ENCODE measurements at places on chromosomes 4 and X. TPM values are rescaled to one million over a fixed set of nuclear protein-coding genes. Genes with fewer than 3 reads are reported as not detected.

Gene GABRQ
- 0.09 TPM for total RNA-seq

DNA sequence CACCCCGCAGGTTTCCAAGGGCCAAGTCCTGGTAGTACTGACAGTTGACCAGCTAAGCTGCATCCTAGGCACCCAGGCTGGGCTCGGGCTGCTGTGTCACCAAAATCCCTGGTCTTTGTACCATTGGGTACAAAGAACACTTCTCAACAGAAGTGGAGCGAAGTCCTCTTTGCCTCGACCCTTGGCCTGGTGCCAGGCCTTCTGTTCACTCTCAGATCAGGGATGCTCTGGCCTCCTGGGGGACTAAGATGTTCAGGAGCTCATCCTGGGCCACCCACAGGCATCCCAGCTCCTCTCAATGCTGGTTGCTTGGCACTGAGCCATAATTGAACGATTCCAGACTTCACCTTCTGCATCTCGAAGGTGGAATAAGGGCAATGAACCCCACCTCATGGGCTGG, 13.8 kb upstream of the SLC2A9 start:
- no peaks in the 10 kb centered on the region for H3K27me3 ChIP-seq
- peaks cover 7% of the 10 kb centered on the region for H3K4me1 ChIP-seq
- H3K27ac ChIP-seq = no peak overlapping the region
- H3K4me3 ChIP-seq = no peak overlapping the region
- H3K36me3 ChIP-seq = no peaks in the 10 kb centered on the region

- H3K4me3 ChIP-seq = no peak overlapping the region
- H3K4me1 ChIP-seq = peaks cover 2% of the 10 kb centered on the region
- H3K36me3 ChIP-seq = no peaks in the 10 kb centered on the region
Observed at GRCh38 chr4:9762823-9763475, 18.5 kb upstream of the DRD5 start.

- no peak for DNase-seq
- H3K4me1 ChIP-seq = peaks cover 5% of the 10 kb centered on the region
- H3K27me3 ChIP-seq = no peaks in the 10 kb centered on the region
- no peak overlapping the region for H3K4me3 ChIP-seq
- no peak overlapping the region for H3K27ac ChIP-seq
Observed at GRCh38 chr4:77731656-77732055, 87.5 kb downstream of the CNOT6L start.

Gene TRIM60
- total RNA-seq = not detected

Gene TCEAL3
- total RNA-seq = 5.5 TPM

GRCh38 chr4:110484767-110485166, 8.8 kb downstream of the ENPEP start:
- no peaks in the 10 kb centered on the region for H3K4me1 ChIP-seq
- no peak overlapping the region for H3K27ac ChIP-seq
- DNase-seq = no peak
- H3K36me3 ChIP-seq = no peaks in the 10 kb centered on the region
- no peak overlapping the region for H3K4me3 ChIP-seq

- no peak for DNase-seq
- H3K27ac ChIP-seq = no peak overlapping the region
- H3K4me1 ChIP-seq = no peaks in the 10 kb centered on the region
- no peak overlapping the region for H3K4me3 ChIP-seq
Observed at GRCh38 chr4:5469861-5470260, 238.5 kb downstream of the EVC2 start.

DNA sequence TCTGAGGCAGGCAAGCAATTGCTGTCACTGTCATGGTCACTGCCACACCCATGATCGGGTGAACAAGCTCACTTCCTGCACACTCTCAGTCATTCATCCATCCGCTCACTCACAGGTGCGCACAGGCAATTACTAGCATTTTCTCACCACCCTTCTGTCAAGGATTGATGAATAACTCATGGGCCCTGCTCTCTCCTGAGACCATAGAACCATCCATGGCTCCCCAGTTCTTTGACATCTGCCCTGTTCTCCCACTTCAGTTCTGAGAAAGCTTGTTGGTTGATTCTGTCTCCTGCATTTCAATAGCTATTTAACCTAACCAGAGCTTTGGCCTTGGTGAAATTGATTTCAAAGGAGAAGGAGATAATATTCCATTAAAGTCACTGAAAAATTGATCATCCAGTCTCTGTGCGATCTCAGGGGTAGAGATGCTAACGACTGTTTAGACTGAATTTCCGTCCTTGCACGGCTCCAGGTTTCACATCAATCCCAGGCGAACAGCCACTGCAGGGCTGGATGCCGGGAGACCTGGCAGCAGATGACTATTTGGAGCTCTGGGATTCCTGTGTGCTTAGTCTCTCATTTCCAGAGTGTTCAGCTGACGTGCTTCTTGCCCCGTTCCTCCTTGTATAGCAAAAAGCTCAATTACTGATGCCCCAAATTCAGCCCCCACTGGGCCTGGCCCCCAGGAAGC, 36.9 kb upstream of the ADRA2C start:
- peaks cover 8% of the 10 kb centered on the region for H3K27me3 ChIP-seq
- no peaks in the 10 kb centered on the region for H3K36me3 ChIP-seq
- DNase-seq = no peak
- no peaks in the 10 kb centered on the region for H3K4me1 ChIP-seq
- no peak overlapping the region for H3K4me3 ChIP-seq

GRCh38 chr4:172129593-172129992, 316.4 kb downstream of the GALNTL6 start:
- no peak overlapping the region for H3K4me3 ChIP-seq
- no peaks in the 10 kb centered on the region for H3K36me3 ChIP-seq
- no peak overlapping the region for H3K27ac ChIP-seq
- no peak for DNase-seq
- H3K4me1 ChIP-seq = no peaks in the 10 kb centered on the region
- no peaks in the 10 kb centered on the region for H3K27me3 ChIP-seq

- H3K27me3 ChIP-seq = no peaks in the 10 kb centered on the region
- H3K27ac ChIP-seq = no peak overlapping the region
- H3K36me3 ChIP-seq = no peaks in the 10 kb centered on the region
- no peak overlapping the region for H3K4me3 ChIP-seq
Observed at GRCh38 chr4:23922013-23922412, 32.2 kb upstream of the PPARGC1A start.

DNA sequence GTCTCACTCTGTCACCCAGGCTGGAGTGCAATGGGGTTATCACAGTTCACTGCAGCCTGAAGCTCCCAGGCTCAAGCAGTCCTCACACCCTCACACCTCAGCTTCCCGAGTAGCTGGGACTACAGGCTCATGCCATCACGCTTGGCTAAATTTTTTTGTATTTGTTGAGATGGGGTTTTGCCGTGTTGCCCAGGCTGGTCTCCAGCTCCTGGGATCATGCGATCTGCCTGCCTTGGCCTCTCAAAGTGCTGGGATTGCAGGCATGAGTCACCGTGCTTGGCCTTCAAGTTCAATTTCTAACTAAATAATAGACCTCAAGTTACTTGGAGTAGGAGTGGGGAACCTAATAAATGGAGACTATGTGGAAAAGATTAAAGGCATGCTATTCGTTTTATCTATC, 48.9 kb downstream of the MND1 start:
- H3K27me3 ChIP-seq = no peaks in the 10 kb centered on the region
- DNase-seq = no peak
- no peak overlapping the region for H3K4me3 ChIP-seq
- H3K36me3 ChIP-seq = peaks cover 6% of the 10 kb centered on the region
- H3K27ac ChIP-seq = no peak overlapping the region

Gene POU4F2
- total RNA-seq = not detected

Gene BOD1L1
- total RNA-seq = 27.1 TPM

DNA sequence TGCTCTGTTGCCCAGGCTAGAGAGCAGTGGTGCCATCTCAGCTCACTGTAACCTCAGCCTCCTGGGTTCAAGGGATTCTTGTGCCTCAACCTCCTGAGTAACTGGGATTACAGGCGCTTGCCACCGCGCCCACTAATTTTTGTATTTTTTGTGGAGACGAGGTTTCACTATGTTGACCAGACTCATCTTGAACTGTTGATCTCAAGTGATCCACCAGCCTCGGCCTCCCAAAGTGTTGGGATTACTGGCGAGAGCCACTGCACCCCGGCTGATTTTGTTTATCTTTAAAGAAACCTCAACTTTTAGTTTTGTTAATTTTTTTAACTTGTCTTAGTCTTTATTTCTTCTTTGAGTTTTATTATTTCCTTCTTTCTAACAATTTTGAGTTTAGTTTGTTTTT, 163.2 kb downstream of the SLC4A4 start:
- no peak overlapping the region for H3K4me3 ChIP-seq
- H3K27ac ChIP-seq = no peak overlapping the region
- no peaks in the 10 kb centered on the region for H3K4me1 ChIP-seq
- H3K36me3 ChIP-seq = no peaks in the 10 kb centered on the region

DNA sequence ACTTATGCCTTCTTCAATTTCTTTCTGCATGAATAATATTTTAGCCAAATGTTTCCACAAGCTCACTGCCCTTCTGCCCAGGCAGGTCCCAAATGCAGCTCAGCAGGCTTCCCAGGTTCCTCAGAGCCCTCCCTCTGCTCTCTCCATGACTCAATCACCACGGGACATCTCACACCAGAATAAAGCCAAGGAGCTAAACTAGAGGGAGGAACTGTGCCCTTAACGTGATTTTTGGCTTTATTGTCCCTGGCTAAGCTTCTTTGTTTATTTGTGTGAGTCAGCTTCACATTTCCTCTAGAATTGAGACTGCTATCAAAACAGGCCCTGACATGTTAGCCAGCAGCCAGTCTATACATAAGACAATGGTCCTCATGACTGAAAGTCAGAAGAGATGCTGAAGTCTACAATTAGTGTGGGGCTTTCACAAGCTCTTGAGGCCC, 186.4 kb upstream of the GALNT7 start:
- no peaks in the 10 kb centered on the region for H3K36me3 ChIP-seq
- H3K27ac ChIP-seq = no peak overlapping the region
- H3K4me3 ChIP-seq = no peak overlapping the region
- no peaks in the 10 kb centered on the region for H3K4me1 ChIP-seq
- no peaks in the 10 kb centered on the region for H3K27me3 ChIP-seq
- DNase-seq = no peak

Gene FABP2
- total RNA-seq = 0.28 TPM

- no peaks in the 10 kb centered on the region for H3K27me3 ChIP-seq
- H3K36me3 ChIP-seq = no peaks in the 10 kb centered on the region
- no peaks in the 10 kb centered on the region for H3K4me1 ChIP-seq
Observed at GRCh38 chr4:29852537-29852936, 867.6 kb upstream of the PCDH7 start.

DNA sequence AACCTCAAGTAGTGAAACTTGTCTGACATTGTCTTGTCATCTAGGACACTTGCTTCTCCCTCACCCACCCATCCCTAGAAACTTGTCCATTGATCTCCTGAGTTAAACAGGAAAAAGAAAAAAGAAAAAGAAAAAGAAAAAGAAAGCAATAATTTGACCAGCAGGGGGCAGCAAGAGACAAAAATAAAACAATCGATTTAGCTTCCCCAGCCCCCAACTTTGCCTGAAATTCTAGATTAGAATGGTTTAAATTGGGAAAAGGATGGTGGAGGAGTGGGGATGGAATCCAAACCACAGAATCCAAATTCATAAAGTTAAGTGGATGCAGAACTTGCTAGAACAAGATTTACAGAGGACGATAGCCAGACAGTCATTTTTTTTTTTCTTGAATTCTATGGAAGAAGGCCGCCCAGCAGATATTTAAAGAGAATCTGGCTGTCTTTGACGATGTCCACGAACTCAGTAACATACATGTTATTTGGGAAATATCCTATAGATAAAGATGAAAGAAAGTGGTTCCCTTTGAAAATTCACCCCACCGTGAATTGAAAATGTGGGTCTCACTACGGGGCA, 282.9 kb downstream of the USP46 start:
- no peaks in the 10 kb centered on the region for H3K36me3 ChIP-seq
- H3K4me3 ChIP-seq = no peak overlapping the region
- peak; percentile 16 for DNase-seq
- no peaks in the 10 kb centered on the region for H3K4me1 ChIP-seq

DNA sequence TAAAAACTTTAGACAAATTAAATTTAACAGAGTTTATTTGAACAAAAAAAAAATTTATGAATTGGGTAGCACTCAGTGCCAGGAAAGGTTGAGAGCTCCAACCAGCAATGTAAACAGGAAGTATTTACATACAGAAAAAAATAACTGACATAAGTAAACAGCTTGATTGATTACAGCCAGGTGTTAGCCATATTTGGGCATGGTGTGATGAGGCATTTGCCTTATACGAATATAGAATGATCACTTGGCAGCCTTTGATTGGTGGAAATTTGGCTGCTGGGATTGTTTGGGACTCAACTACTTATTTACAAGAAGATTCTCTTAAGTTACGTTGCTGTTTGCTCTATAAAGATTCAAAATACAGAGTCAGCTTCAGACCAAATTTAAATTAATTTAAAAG, 172.0 kb downstream of the ADAM29 start:
- DNase-seq = no peak
- no peaks in the 10 kb centered on the region for H3K36me3 ChIP-seq
- no peaks in the 10 kb centered on the region for H3K27me3 ChIP-seq
- no peaks in the 10 kb centered on the region for H3K4me1 ChIP-seq
- no peak overlapping the region for H3K4me3 ChIP-seq

Gene TCP11X2
- not detected for total RNA-seq

Gene HMX1
- total RNA-seq = not detected

Gene HPSE
- total RNA-seq = 1.7 TPM

- H3K4me3 ChIP-seq = no peak overlapping the region
- no peak for DNase-seq
- no peaks in the 10 kb centered on the region for H3K4me1 ChIP-seq
Observed at GRCh38 chr4:7364979-7365378, 69.8 kb downstream of the PSAPL1 start.

GRCh38 chrX:10582945-10583344, 37.4 kb downstream of the MID1 start:
- no peaks in the 10 kb centered on the region for H3K36me3 ChIP-seq
- no peak overlapping the region for H3K27ac ChIP-seq
- H3K4me3 ChIP-seq = no peak overlapping the region

DNA sequence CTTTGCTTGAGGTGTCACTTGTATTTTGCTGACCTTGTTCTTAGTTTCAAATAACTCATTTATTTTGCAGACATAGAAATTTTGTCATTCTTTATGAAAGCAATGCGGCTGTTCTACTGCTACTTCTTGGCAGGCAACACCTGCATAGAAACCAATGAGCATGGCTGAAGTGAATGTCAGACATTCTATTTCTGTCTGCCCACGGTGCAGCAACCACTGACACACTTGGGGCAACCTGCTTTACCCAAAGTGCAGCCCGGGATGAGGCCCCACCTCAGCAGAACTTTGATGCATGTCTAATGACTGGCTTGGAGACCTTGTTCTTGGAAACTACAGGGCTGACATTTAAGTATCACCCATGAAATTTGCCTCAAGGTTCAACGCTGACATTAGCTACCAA, 93.6 kb downstream of the RBM47 start:
- H3K4me3 ChIP-seq = no peak overlapping the region
- H3K27ac ChIP-seq = no peak overlapping the region
- no peaks in the 10 kb centered on the region for H3K27me3 ChIP-seq
- DNase-seq = no peak
- H3K4me1 ChIP-seq = no peaks in the 10 kb centered on the region
